GM12878 (cell line): ENCODE measurements at places on chromosomes 4 and X. TPM values are rescaled to one million over a fixed set of nuclear protein-coding genes. Genes with fewer than 3 reads are reported as not detected.
A peak's percentile ranks its signal among the peaks of the same experiment; 100 is the strongest.

GABRQ gene
- total RNA-seq: not detected in 2 replicates

- DNase-seq: no peak
Measured at GRCh38 chrX:108091878-108092291, 307 bp downstream of the ATG4A start.

DNA sequence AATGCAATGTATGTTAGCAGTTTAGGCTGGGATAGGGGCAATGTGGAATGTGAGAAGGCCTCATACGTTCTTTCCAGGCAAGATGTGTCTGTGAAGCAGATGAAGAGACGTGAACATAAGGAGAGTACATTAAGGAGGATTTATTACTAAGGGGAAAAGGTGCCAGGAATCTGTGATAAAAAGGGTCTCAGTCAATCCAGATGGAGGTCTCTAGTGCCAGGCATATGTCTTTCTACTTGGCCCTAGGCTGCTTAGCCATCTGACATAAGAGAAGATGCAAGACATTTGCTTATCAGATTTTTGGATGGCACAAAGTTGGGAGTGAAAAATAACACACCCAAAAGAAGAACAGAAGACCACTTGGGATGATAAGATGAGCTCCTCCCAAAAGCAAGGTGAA is 93.0 kb upstream of the PRKG2 start:
- DNase-seq: no peak

GRCh38 chrX:118603981-118604380 is 108.4 kb downstream of the DOCK11 start:
- peak; percentile 11 for DNase-seq

- no peak for DNase-seq
Measured at GRCh38 chrX:41946989-41947612, 23.7 kb upstream of the CASK start.

ZCCHC13 gene
- total RNA-seq: not detected in 2 replicates

DNA sequence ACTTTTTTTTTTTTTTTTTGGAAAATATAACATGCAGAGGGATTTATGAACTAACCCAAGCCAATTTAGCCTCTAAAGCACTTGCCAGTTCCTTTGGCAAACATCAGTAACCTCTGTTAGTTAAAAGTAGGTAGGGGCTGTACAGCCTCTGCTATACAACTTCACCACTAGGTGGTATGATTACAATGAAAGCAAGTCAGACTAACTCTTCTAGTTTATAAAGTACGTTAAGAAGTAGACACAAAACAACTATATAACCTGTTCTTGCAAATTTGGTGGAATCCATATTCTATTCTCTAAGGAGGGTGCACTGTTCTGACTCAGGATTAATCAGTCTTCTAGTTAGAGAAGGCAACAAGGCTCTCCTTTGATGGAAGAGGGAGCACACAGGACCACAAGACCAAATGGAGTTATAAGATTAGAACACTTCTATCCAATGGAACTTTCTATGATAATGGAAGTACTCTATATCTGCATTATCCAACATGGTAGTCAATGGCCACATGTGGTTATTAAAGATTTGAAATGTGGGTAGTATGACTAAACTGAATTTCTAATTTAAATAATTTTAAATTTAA is 12.8 kb downstream of the AIMP1 start:
- DNase-seq: no peak

DNA sequence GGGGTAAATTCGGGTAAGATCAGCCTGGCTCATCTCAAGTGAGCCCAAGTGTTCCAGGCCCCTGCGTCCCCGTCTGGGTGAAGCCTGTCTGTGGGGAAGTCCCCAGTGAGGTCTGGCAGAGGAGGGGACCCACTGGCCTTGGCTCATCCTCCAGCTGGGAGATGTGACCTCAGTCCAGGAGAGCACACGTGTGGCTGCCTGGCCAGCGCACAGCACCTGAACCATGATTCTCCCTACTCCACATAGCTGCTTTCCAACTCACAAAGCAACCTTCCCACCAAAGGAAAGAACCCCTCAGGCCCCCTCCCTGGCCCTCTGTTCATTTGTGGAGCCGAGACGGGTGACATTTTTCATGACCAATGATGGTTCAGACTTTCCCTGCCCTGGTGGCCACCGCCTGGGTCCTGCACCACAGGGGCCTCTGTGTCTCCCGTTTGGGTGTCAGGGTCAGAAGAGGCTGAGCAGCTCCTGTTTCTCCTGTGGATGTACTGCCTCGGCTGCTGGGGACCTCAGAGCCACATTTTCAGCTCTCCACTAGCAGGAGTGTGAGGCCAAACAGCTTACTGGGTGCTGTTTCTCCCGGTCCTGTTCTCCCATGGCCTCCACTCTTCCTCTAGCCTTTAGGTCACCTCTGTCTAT is 111.4 kb downstream of the CPZ start:
- no peak for DNase-seq

EBP gene
- 154 and 170 TPM in 2 replicates for total RNA-seq

- no peak for DNase-seq
Measured at GRCh38 chrX:3717742-3718420, 4.4 kb upstream of the PRKX start.

GRCh38 chr4:54082168-54082567 is 17.8 kb upstream of the CHIC2 start:
- DNase-seq: no peak

DNA sequence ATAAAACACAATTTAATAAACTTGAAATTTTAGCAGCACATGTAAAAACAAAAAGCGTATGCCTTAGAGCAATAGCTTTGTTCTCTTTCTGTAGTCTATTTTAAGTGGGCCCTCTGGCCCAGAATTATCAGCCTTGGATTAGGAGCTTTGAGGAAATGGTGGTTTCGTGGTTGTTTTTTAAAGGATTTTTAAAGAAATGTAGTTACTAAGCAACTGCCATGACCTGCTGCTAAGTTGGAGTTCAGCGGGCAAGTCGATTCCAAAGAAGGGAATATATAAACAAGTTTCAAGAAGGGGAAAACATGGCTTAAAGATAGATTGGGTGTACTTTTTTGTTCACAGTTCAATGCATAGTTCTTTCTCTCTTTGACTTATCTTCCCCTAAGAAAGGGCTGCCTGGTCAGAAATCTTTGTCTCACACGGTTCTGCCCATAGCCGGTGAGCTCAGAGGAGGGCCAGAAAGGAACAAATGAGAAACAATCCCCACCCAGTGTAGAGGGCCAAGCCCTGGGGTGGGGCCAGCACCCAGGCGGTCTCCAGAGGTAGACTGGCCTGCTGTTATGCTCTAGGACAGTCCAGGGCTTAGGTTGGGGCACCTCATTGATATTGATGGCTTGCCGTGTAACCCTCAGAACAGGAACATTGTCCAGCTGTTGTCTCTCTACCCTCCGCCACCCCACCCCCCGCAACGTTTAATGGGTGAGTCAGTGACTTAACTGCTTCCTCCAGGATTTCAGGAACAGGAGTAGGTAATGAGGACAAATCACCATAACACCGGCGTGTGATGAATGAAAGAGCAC is 32.5 kb downstream of the DLG3 start:
- DNase-seq: no peak
